WTC11 (cell line): ENCODE measurements at places on chromosomes 16 and 17. TPM values are rescaled to one million over a fixed set of nuclear protein-coding genes. Genes with fewer than 3 reads are reported as not detected.
A peak's percentile ranks its signal among the peaks of the same experiment; 100 is the strongest.

GRCh38 chr17:64622931-64623654 is 39.0 kb downstream of the SMURF2 start:
- no peak overlapping the region for H3K27ac ChIP-seq
- H3K4me3 ChIP-seq, result no peak overlapping the region
- H3K4me1 ChIP-seq, result no peaks in the 10 kb centered on the region
- H3K36me3 ChIP-seq, result no peaks in the 10 kb centered on the region
- H3K27me3 ChIP-seq, result no peaks in the 10 kb centered on the region

DNA sequence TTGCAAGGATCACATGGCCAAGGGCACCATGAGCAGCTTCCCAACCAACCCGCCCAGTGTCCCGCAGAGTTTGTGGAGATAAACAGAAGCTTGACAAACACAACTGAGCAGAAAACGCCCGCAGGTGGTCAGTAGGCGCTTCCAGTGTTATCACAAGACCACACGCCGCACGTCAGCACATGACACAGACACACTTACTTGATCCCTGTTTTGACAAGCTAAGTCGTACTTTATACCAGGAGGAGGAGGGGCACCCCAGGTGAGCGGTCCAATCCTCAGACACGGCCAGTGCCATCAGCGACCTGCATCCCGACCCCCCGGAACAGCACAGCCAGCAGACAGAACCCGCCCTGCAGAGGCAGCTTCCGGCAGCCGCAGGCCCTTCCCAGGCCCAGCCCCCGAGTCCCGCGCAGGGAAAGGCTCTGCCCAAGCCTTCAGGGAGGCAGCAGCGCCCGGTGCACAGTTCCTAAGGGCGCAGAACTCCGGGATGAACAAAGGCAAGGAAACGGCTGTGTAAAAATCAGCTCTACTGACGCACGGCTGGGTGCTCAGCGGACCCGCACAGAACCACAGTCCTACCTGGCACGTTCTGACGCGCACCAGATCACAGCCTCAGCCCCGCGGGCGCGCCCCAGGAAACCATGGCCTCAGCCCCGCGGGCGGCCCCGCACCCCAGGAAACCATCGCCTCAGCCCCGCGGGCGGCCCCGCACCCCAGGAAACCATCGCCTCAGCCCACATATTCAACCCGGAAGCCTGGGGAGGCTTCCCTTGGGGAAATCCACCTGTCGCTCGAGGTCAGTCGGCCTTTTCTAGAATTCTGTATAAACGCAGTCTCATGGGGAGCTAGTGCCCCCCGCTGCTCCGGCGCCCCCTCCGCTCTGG is 27.8 kb downstream of the AXIN1 start:
- H3K27me3 ChIP-seq, result no peaks in the 10 kb centered on the region
- peak overlapping the region; percentile 30; the same call in 1 of the 2 replicates for H3K27ac ChIP-seq
- H3K4me1 ChIP-seq, result peaks cover 16% of the 10 kb centered on the region
- no peak overlapping the region for H3K4me3 ChIP-seq
- H3K36me3 ChIP-seq, result no peaks in the 10 kb centered on the region

DNA sequence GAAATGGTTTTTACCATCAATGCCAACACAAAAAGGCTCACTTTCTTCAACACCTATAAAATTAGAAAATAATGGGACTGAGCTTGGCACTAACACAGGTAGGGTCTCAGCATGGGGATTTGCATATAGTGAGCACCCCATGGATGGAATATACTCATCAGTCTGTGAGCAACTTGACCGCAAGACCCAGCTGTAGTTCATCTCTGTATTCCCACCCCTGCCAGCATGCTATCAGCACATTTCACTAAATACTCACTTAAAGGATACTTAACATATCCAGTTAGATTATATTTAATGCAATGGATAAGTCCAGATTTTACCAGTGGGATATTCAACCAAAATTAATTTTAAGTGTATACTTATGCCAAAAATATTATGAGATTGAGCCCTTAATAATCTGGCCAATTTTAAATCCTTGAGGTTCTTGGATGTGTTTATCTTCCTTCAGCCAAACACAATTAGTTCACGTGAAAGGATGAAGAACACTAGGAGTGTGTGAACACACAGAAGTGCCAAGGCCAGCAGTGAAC is 66.7 kb downstream of the C16orf95 start:
- peaks cover 2% of the 10 kb centered on the region for H3K4me1 ChIP-seq
- DNase-seq, result no peak
- no peak overlapping the region for H3K4me3 ChIP-seq
- no peaks in the 10 kb centered on the region for H3K27me3 ChIP-seq
- H3K27ac ChIP-seq, result no peak overlapping the region
- H3K36me3 ChIP-seq, result no peaks in the 10 kb centered on the region

- no peak overlapping the region for H3K27ac ChIP-seq
- H3K4me3 ChIP-seq, result no peak overlapping the region
- DNase-seq, result peak; percentile 61
- no peaks in the 10 kb centered on the region for H3K4me1 ChIP-seq
- no peaks in the 10 kb centered on the region; the same call in 1 of the 2 replicates for H3K27me3 ChIP-seq
Observed at GRCh38 chr17:35981908-35982330, 622 bp upstream of the CCL16 start.

The KRTAP4-1 gene
- total RNA-seq, result not detected in 3 replicates

The C17orf113 gene
- 1.9 to 2.8 TPM (median 2.5 TPM) in 3 replicates for total RNA-seq

The SP6 gene
- total RNA-seq, result 2.0 to 3.3 TPM (median 2.3 TPM) in 3 replicates

DNA sequence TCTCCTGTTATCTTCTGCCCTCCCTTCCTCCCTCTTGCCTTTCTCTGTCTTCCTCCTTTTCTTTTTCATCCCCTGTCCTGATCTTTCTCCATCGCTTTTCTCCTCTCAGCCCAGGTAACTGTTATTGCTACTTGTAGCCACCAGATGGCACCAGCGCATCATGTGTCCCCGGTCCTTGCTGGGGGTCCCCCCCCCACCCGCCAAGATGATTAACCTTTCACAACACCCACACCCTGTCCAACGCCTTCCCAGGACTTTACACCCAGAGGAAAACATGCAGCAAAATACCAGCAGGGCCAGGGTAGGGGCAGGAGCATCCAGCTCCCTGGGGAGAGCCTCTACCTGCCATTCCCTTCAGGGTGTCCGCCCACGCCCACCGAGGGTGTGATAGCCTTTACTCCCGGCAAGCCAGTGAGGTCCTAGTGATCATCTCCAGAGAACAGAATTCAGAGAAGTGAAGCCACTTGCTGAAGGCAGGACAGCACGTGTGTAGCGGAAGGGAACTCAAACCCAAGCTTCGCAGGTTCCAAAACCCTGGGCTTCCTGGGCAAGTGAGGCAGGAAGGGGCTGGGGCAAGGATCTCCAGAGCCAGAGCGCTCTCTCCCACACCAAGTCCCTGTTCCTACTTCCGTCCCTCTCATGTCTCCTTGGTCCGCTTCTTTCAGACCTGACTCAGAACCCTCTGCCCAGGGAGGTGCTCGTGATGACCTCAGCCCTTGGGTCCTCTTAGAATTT is 13.4 kb upstream of the TAC4 start:
- peaks cover 2% of the 10 kb centered on the region; the same call in 1 of the 2 replicates for H3K27me3 ChIP-seq
- H3K27ac ChIP-seq, result no peak overlapping the region
- no peaks in the 10 kb centered on the region for H3K36me3 ChIP-seq
- H3K4me3 ChIP-seq, result no peak overlapping the region
- H3K4me1 ChIP-seq, result peaks cover 41% of the 10 kb centered on the region

DNA sequence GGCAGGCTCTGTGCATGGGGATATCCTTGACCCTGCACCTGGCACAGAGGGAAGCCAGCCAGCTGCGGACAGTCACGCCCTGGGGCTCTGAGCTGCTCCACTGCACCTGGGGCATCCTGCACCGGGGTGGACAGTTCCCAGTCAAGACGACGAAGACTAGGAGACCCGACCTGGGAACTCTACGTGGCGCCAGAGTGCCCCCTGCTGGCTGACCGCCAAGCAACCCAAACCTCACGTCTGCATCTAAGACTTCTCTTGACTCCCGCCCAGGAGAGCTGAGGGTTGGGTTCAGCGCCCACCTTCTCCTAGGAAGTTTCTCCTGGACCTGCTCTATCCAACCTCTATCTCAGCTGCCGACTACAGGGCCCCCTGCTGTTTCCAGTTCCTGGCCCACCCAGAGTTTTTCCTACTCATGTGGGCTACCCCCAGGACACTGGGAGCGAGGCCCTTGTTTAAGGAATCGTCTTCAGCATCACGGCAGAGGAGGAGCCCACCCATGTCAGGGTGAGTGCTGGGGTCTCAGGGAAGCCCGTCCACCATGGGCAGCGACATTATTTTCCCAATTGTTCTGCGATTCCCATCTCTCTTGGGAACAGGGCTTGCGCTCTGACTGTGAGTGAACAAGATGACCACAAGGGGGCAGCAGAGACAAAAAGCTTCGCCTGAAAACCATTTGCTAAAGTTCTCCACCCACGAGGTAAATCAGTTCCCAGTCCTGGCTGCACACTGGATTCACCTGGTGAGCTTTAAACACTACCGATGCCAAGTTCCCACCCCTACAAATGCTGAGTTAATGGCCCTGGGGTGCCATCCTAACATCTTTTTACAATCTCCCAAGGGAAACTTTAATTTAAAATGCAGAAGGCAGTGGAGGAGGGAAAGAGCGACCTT is 29.3 kb downstream of the TLE7 start:
- H3K4me3 ChIP-seq, result peak overlapping the region; percentile 70
- H3K27me3 ChIP-seq, result peaks cover 7% of the 10 kb centered on the region
- no peak overlapping the region for H3K27ac ChIP-seq
- peak; percentile 87 for DNase-seq
- H3K4me1 ChIP-seq, result peaks cover 8% of the 10 kb centered on the region
- no peaks in the 10 kb centered on the region for H3K36me3 ChIP-seq

- peaks cover 22% of the 10 kb centered on the region for H3K36me3 ChIP-seq
- DNase-seq, result no peak
- peak overlapping the region; percentile 89 for H3K27ac ChIP-seq
Observed at GRCh38 chr16:87956365-87957231, 5.4 kb downstream of the BANP start.

GRCh38 chr17:73658821-73659515 is 14.7 kb upstream of the SDK2 start:
- peaks cover 11% of the 10 kb centered on the region for H3K36me3 ChIP-seq
- no peak overlapping the region for H3K4me3 ChIP-seq
- peaks cover 17% of the 10 kb centered on the region for H3K27me3 ChIP-seq
- H3K27ac ChIP-seq, result no peak overlapping the region
- no peak for DNase-seq

The GNG13 gene
- 0.34 TPM in 1 of 3 replicates, not detected in the others for total RNA-seq

The CLDN7 gene
- total RNA-seq, result 131 to 136 TPM (median 136 TPM) in 3 replicates

DNA sequence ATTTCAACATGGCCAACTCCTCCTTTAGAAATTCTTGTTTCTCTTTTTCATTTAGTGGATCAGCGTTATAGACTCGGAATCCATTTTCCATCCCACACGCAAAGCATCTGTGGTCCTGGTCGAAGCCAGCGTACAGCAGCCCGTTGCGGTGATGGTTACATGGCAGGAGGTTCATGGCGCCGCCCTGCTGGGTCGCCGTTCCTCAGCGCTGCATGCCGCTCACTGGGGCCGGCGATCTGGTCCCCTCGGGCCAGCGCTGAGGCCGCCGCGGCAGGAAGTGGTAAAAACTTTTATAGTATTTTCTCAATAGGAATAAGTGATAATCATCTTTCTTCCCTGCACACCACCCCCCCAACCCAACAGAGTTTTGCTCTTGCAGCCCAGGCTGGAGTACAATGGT is 29.9 kb upstream of the RHOT1 start:
- H3K36me3 ChIP-seq, result no peaks in the 10 kb centered on the region
- no peaks in the 10 kb centered on the region for H3K27me3 ChIP-seq

DNA sequence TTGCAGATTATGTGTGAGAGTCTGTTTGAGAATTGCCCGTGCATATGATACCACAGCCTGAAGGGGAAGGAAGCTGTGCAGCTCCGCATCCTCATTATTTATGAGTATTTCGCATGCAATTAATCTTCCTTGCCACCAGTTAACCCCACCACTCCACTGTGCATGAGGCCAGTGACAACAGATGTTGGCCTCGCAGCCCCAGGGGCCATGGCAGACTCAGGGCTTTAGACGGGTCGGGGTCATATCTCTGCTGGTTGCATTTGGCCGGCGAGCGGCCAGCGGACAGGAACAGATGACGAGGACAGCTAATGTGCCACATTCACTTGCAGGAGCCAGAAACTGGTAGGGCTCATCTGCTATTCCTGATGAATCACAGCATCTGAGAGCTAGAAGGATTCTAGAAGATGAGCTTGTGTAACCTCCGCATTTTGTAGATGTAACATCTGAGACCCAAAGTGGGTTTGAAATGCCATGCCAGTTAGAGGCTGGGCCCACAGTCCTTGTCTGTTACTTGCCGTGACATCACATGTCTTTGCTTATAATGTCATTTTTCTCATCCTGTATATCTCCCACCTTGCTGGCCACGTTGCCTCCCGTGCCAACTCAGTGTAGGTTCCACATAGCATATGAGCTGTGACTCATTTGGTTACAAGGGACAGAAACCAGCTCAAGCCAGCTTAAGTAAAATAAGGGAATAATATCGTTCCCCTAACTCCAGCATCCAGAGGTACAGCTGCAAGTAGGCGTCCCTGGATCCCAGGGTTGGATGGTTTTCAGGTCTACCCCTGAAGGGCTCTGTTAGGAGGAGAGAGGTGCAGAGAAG is 137.2 kb downstream of the SNX29 start:
- H3K4me3 ChIP-seq, result no peak overlapping the region
- H3K36me3 ChIP-seq, result no peaks in the 10 kb centered on the region

- peak overlapping the region; percentile 61 for H3K27ac ChIP-seq
- peaks cover 7% of the 10 kb centered on the region for H3K36me3 ChIP-seq
- peak overlapping the region; percentile 91 for H3K4me3 ChIP-seq
- peak; percentile 69 for DNase-seq
- H3K4me1 ChIP-seq, result peaks cover 27% of the 10 kb centered on the region
Observed at GRCh38 chr17:37608351-37609169, 658 bp downstream of the SYNRG start.

DNA sequence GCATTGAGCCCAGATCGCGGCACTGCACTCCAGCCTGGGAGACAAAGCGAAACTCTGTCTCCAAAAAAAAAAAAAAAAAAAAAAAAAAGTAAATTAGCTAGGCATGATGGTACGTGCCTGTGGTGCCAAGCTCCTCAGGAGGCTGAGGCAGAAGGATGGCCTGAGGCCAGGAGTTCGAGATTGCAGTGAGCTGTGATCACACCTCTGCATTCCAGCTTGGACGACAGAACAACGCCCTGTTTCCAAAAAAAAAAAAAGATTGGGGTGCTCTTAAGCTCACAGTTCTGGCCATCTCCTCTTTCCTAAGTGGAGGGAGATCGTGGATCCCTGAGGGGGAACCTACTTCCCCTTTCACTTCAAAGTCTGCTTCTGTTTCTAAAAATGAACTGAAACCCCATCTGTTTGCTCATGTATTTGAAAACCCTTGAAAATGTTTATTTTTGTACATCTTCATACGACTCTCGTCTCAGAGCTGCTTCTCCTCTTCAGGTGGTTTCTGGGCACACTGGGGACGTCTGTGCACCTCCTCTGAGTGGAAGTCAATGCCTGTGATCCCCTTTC is 138.8 kb downstream of the PRKCA start:
- no peaks in the 10 kb centered on the region for H3K27me3 ChIP-seq
- H3K27ac ChIP-seq, result no peak overlapping the region; the same call in 1 of the 2 replicates
- DNase-seq, result no peak

The CPHXL2 gene
- total RNA-seq, result not detected in 3 replicates

- peaks cover 18% of the 10 kb centered on the region; the same call in 1 of the 2 replicates for H3K36me3 ChIP-seq
- no peaks in the 10 kb centered on the region for H3K4me1 ChIP-seq
- no peak for DNase-seq
- H3K4me3 ChIP-seq, result no peak overlapping the region
- H3K27ac ChIP-seq, result no peak overlapping the region
Observed at GRCh38 chr17:44677136-44677535, 12.4 kb downstream of the CCDC43 start.

- no peaks in the 10 kb centered on the region for H3K36me3 ChIP-seq
- no peak overlapping the region for H3K4me3 ChIP-seq
- H3K27me3 ChIP-seq, result no peaks in the 10 kb centered on the region; the same call in 1 of the 2 replicates
- H3K4me1 ChIP-seq, result peaks cover 4% of the 10 kb centered on the region
Observed at GRCh38 chr17:39777534-39778365, 40.0 kb downstream of the GRB7 start.
